ENCODE measurements at places on chromosomes 13 and 19. TPM values are rescaled to one million over a fixed set of nuclear protein-coding genes. Genes with fewer than 3 reads are reported as not detected.

DNA sequence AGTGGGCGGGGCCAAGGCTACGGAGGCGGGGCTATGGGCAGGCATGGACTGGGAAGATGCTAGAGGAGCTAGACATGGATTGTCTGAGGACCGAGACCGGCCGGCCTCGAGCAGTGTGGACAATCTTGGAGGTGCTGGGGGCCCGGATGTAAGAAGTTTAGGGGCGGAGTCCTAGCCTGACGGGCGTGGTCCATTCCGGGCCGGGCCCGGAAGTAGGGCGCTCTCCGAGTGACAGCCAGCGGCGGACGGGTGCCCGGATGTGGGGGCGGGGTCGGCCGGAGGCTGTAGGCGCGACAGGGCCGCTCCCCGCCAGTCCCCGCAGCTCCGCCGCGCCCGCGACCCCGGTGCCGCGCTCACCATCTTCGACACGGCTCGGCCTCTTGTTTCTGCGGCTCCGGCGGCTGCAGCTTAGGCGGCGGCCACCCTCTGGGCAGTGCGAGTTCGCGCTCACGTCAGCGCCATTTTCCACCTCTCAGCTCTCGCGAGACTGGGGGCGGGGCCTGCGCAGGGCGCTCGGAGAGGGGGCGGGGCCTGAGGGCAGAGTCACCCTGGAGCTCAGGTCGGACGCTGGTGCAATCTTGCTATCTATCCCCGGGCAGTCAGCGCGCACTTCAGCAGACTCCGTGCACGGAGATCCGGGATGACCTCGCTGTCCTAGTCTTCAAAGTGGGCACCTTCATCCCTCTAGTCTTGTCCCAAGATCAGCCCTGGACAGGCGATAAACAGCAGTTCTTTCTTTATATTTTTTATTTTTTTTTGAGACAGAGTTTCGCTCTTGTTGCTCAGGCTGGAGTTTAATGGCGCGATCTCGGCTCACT is at the start of gene ZNF414:
Gene ZNF414 (minus strand): TSS at position 481 of the 818 bp plus-strand sequence. CDS start 121 bp downstream, at position 360.
- peak; percentile 99 for DNase-seq

- no peak for DNase-seq
Measured at GRCh38 chr19:38844093-38844686, 5.6 kb downstream of the HNRNPL start.

GRCh38 chr13:79452239-79452913 is 28.6 kb upstream of the NDFIP2 start:
- no peak for DNase-seq

DNA sequence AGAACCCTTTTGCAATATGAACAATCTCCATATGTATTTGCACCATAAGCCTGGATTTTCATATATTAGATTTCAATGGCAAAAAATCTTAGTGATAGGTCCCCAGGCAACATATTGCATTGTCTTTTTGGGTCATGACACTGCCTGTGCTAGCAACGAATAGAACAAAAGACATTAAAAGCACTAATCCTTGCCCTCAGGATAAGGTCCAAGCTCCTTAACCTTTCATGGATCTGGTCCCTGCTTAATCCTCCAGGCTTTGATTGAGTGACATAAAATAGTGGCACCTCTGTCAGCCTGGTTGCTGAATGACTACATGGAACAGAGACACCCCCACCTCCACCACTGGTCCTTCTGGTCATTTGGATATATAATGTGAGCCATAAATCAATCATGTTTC is 134.4 kb downstream of the RBM26 start:
- no peak for DNase-seq

DNA sequence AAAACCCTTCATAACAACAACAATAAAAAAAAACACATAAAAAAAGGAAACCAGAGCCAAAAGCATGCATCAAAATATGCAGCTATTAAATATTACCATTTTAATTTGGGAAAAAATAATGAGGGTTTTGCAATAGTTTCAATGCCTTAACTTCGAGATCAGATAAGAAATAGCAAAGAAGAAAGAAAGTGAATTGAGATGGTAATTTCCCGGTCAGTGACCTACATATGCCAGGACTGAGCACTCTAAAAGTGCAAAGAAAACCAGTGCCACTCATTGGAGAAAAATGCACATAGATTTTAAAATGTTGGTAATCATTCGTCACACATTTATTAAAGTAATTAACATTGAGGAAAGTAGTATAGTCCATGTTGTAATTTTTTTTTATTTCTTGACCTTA is 944.2 kb downstream of the EFNB2 start:
- DNase-seq: no peak

DNA sequence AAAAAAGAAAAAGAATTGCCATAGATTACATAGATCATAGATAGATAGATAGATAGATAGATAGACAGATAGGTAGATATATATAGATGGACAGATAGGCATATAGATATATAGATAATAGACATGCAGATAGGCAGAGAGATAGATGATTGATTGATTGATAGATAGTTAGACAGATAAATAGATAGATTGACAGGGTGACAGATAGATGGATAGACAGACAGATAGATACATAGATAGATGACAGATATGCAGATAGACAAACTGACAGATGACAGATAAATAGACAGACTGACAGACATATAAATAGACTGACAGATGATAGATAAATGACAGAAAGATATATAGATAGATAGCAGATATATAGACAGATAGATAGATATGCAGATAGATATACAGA is 474.0 kb downstream of the IRS2 start:
- no peak for DNase-seq

DNA sequence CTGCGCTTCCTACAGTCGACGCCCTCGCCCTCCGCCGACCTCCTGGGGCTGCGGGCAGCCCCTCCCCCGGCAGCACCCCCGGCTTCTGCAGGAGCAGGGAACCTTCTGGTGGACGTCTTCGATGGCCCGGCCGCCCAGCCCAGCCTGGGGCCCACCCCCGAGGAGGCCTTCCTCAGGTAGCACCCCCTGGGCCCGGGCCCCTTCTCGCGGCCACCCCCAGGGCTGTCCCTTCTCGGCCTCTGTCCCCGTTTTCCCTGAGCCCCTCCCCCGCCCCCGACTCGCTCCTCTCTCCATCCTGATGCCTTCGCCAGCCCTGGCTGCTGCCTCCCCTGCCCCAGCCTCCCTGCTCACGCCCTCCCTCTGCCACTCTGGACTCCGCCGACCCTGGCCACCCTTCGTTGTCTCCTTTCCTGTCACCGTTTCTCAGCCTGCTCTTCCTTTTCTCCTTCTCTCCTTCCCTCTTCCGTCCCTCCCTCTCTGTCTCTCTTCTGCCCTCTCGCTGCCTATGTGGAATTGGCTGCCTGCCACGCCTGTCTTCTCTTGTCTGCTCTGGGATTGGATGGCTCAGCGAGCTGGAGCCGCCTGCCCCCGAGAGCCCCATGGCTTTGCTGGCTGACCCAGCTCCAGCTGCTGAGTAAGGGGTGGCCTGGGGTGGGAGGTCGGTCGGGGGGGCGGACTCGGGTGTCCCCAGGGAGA is 11.0 kb downstream of the FUZ start:
- peak; percentile 97 for DNase-seq

DNA sequence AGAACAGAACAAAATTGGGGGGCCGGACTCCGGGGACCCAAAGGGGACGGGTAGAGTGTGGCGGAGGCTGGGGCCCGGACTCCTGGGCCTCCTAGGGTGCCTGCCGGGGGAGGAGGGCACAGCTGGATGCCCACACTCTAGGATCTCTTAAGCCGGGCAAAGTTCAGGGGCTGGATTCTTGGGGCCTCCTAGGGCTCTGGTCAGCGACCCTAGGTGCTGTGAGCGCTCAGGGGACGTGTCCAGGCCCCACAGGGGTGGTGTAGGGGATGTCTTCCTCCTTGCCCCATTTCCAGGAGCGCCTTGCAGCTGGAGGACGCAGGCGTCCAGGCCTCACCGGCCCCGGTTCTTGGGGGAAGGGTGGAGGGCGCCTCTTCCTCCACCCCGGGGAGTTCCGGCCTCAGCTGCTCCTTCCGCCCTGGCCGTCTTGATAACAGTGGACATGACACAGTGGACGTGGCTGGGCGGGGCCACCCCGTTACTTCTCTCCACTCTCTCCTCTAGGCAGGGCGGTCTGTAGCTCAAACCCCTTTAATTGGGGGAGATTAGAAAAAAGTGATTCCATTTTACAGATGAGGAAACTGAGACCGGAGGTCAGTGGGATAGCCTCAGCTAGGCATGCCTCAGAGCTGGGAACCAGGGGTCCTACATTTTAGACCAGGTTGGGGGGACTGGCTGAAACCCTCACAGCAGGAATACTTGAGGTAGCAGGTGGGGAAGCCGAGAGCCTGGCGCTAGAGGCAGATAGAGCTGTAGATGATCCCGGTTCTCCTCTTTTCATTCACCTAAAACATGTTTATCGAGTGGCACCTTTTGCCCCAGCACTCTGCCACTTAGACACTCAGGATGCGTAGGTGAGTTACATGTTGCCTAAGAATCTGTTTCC is 705 bp downstream of the STXBP2 start:
- no peak for DNase-seq

DNA sequence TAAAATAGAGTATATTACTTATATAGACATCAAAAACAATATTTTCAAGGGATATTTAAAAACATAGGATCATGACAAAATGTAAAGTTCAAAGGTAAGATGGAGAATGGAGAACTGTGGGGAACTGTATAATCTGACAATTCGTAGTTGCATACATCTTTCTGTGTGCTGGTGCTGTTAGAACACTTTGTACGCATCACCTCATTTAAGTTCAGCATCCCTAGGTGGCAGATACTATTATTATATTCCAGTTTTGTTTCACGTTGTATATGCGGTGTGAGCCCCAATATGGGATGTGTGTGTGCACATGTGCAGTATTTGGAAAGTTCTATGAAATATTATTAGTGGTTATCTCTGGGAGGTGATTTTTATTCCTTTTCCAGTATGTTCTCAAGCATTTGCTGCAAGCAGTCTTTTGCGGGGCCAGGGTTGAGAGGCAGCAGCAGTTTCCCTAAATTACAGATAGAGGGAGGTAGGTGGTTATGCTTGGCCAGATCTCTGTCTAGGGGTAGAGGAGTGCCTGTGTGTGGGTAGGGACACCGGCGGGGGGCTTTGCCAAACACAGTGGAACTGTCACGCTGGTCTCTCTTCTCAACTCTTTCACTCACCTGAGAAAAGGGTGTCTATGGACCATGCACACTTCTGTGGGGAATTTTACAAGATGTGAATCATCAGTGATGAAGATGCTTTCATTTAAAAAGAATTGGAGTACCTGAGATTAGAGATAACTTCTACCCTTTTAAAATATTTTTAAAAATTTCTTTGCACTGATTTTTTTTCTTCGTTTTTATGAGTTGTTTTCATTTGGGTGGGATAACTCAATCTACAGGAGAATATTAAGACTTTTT is 55.6 kb upstream of the ALOX5AP start:
- peak; percentile 54 for DNase-seq

- DNase-seq: no peak
Measured at GRCh38 chr19:49434907-49435583, 6.3 kb downstream of the SLC17A7 start.

DNA sequence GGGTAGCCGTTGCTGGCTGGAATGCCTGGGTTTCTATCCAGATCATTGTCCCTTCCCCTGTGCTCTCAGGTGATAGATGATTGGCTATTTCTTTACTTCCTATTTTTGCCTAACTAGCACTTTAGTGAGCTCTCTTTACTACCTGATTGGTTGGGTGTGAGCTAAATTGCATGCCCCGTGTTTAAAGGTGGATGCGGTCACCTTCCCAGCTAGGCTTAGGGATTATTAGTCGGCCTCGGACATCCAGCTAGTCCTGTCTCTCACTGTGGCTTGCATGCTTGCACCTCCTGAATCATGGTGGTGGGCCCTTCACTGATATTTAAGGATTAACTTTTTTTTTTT is 10.1 kb downstream of the TTYH1 start:
- no peak for DNase-seq

DNA sequence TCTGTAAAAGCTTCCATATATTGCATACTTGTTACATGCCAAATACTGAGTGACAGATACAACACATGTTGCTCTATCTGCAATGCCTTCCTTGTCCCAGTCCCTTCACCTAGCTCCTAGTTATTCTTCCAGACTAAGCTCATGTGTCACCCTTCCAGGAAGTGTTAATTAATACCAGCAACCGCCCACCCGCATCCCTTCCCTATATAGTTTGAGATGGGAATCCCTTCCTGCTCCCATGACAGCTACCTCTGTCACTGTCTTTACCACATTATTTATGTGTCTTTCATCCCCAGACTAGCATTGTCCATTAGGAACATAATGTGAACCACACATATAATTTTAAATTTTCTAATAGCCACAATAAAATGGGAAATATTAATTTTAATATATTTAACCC is 49.5 kb upstream of the FRY start:
- DNase-seq: peak; percentile 5

- DNase-seq: no peak
Measured at GRCh38 chr19:31100206-31100590, 249.0 kb downstream of the TSHZ3 start.

DNA sequence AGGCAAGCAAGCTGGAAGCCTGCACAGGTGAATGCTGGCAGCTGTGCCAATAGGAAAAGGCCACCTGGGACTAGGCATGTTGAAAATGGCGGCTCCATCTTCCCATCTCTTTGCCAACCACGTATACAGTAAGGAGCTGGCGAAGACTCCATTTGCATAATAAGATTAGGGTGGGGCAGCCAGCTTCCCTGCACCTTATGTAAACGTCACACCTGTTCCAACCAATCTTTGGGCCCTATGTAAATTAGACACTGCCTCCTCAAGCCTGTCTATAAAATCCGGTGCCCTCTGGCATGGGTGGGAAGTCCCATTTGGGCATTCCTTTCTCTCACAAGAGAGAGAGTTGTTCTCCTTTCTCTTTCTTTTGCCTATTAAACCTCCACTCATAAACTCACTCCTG is 16.8 kb downstream of the ADGRE2 start:
- DNase-seq: no peak

DNA sequence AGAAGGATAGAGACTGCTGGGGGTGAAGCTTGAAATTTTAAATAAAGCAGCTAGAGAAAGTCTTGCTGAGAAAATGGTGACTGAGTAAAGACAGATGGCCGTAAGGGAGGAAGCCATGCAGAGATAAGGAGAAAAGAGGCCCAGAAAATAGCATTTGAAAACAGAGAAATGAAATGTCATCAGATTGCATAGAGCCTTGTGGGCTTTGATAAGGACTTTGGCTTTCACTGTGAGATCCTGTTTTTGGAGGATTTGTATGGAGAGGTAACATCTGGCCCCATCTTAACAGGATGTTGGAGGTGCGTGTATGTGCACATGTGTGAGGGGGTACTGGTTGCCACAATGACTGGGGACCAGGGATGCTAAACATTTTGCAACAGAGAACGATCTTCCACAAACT is 19.5 kb upstream of the ATP8A2 start:
- no peak for DNase-seq

ZNF433 gene
- 3.4 TPM for polyA plus RNA-seq

COL5A3 gene
- 64.7 TPM for polyA plus RNA-seq

EXOC3L2 gene
- polyA plus RNA-seq: 1.1 TPM

KLK11 gene
- polyA plus RNA-seq: not detected

NLRP5 gene
- polyA plus RNA-seq: not detected

GNG8 gene
- not detected for polyA plus RNA-seq

LILRB2 gene
- 1.5 TPM for polyA plus RNA-seq

LILRA1 gene
- polyA plus RNA-seq: 0.29 TPM

ZNF223 gene
- 4.5 TPM for polyA plus RNA-seq

SLC25A23 gene
- 31.0 TPM for polyA plus RNA-seq

Measured in muscle of back (tissue), 13 donors.